ENCODE measurements at places on chromosomes 1 and 21.
A peak's percentile ranks its signal among the peaks of the same experiment; 100 is the strongest.

DNA sequence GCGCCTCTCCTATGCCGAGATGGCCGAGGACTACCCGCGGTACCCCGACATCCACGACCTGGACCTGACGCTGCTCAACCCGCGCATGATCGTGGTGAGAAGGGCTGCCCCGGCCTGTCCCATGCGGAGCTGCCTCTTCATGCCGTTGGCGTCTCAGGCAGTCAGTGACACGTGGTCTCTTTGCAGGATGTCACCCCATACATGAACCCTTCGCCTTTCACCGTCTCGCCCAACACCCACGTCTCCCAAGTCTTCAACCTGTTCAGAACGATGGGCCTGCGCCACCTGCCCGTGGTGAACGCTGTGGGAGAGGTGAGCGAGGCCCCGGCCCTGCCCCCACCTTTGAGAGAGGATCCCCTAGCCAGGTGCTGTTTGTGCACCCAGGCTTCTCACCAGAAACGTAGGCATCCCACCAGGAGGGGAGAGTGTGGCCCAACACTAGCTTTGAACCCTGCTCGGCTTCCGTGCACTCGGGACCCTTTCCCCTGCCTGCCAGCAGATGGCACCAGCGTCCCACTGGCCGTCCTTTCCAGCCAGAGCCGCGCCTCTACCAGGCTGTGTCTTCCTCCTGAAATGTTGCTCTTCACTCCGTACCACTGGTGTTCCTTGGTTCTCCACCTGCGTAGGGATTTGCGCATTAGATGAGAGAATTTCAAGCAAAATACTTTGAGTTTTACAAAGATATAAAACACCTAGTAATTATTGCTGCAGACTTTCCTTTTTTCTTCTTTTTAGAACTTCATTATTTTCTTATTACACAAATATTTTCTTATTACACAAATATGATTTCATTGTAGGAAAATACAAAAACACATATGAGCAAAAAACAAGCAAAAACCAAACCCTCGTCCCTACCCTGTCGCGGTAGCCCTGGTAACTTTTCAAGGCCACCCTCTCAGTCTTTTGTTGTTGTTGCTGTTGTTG lies 9.0 kb downstream of the NPPA start:
- peak; percentile 89 for DNase-seq

DNA sequence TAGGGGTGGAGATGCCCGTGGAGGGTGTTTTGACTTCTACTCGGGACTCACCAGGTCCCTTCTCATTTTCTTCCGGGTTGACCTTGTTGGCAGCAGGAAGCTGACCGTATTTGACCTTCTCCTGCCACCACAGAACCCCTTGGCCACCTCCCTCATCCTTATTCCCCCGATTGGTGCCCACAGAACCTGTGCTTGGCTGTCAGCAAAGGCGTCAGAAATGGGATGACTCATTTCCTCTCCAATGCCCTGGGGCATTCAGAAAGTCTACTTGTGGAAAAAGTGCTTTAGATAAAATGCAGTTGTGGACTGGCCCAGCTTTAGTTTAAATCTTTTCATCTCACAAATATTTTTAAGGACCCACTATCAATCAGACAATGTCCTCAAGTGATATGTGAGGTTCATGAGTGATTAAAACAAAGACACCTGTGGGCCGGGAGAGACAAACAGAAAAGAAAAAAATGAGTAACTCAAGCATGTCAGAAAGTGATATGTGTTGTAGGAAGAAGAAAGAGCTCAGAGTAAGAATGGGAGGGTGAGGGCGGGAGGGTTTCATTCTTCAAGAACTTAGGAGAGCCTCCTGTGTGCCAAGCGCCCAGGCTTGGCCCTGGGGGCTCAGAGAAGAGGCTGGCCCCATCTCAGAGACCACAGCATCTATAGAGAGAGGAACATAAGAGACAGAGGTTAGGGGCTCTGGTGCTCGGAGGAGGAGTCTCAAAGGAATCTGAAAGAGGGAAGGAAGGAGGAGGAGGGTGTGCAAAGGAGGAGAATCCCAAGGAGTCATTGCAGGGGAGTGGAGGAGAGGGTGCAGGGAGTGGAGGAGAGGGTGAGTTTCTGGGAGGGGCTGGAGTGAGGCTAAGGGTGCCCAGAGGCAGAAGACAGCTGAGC lies 221.6 kb upstream of the VAMP3 start:
- no peak for DNase-seq

DNA sequence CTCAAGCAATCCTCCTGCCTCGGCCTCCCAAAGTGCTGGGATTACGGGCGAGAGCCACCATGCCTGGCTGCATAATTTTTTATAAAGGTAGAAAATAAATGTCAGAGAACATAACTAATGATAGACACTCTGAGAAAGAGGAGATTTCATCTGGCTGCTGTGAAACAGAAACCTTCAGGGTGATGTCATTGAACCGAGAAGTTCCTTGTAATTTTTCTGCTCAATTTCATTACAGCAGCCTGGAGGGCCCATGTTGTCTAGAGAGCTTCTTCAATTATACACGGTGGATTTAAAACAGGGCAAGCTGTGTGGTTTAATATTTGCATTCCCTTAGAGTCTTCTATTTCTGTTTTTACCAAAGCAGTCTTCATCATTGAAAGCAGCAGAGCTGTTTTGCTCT lies 64.3 kb upstream of the MORC3 start:
- DNase-seq, result peak; percentile 16

DNA sequence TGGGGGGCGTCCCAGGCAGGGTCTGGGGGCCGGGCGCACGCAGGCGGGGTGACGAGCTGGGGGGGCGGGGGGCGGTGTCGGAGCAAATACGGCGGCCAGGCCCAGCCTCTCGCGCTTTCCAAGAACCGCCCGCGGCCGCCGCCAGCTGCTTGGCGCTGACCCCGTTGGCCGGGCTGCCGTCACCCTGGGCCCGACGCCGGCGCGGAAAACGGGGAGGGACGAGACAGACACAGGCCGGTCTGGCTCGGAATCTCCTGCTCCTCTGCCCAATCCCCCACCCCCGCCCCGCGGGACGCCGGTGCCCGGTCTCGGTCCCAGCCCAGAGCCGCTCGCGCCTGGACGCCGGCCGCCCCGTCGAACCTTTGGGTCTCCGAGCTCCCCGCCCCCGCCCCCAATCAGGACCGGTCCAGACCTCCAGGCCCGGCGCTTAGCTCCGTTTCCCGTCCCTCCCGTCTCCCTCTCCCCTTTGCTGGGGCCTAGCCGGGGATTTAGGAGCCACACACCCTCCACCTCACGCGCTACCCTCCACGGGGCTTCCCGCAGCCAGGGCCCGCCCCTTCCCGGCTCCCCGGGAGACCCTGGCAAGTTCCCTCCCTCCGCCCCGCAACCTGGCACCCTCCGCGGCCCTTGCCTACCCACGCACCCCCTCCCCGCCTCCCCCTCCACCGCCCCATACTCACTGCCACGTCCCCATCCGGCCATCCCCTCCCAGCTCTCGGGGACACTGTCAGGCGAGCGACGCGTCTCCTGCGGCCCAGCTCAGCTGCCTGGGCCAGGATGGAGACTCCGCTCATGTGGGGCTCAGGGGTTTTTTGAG lies 800 bp upstream of the MMP23B start:
- DNase-seq, result peak; percentile 26

DNA sequence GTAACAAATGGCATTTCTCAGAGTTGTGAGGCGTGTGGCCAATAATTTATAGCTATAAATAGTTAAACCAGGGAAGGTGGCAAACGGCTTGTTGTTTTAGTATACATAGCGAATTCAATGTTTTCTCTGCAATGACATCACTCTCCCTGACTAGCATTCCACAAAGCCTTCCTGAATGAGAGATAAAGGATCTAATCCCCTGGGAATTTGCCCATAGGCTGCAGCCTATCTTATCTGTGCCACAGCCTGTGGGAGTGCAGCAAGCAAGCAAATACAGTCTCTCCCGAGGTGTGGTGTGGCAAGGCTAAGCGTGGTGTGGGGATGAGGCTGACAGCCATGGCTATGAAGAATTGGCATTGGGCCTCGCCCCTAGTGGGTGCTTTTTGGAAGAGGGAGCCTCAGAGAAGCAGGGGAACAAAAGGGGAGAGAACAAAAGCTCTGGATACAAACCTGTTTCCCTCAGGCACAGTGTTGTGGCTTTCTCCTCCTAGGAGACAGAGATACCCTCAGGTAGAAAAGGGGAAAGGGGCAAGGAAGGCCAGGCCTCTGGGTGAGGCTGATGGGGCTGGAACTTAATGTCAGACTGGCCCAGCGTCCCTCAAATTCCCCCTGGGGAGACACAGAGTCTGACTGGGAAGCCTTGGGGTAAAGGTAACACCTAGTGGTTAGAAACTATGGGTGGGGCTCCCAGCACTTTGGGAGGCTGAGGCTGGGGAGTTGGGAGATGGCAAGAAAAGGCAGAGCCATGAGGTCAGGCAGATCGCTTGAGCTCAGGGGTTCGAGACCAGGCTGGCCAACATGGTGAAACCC lies 8.9 kb downstream of the TAGLN2 start:
- DNase-seq, result peak; percentile 60

DNA sequence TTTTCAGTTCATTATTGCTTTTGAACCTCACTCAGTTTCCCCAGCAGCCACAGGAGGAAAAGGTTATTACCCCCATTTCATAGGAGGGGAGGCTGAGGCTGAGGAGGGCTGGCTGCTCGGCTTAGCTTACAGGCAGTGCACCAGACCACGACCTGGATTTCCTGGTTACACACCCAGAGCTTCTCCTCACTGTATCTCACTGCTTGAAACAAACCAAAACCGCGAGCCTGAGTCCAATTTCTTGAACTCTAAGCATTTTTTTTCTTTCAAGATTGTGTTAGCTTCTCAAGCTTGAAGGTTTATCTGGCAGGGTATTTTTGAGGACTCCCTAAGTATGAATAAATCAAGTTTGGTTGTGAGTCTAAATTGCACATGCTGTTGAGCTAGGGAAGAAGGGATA lies 188.9 kb upstream of the EDN2 start:
- no peak for DNase-seq

GRCh38 chr1:235011064-235011598 lies 117.5 kb downstream of the TOMM20 start:
- no peak for DNase-seq

DNA sequence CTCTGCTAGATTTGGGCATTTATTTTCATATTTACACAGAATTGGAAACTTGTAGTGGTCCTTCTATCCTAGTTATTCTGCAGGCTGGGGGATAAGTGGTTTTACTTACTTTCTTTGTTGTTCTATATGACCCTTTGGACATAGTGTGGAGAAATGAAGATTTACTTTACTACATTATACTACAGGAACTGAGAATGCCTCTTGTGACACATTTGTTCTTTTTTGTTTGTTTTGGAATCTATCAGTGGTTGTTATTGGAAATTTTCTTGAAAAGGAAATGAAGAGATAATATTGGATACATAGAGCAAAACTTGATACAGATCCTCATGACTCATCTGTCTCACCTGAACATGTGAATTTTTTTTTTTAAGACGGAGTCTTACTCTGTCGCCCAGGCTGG lies 146.1 kb upstream of the DPYD start:
- DNase-seq, result no peak

GRCh38 chr1:35555601-35556477 lies 1.4 kb downstream of the KIAA0319L start:
- DNase-seq, result no peak
